ENCODE measurements at places on chromosomes 4 and X.

GRCh38 chr4:89277412-89277811 is 30.2 kb downstream of the GPRIN3 start:
- no peak for DNase-seq

- no peak for DNase-seq
Observed at GRCh38 chrX:11532291-11533078, 133.2 kb downstream of the ARHGAP6 start.

DNA sequence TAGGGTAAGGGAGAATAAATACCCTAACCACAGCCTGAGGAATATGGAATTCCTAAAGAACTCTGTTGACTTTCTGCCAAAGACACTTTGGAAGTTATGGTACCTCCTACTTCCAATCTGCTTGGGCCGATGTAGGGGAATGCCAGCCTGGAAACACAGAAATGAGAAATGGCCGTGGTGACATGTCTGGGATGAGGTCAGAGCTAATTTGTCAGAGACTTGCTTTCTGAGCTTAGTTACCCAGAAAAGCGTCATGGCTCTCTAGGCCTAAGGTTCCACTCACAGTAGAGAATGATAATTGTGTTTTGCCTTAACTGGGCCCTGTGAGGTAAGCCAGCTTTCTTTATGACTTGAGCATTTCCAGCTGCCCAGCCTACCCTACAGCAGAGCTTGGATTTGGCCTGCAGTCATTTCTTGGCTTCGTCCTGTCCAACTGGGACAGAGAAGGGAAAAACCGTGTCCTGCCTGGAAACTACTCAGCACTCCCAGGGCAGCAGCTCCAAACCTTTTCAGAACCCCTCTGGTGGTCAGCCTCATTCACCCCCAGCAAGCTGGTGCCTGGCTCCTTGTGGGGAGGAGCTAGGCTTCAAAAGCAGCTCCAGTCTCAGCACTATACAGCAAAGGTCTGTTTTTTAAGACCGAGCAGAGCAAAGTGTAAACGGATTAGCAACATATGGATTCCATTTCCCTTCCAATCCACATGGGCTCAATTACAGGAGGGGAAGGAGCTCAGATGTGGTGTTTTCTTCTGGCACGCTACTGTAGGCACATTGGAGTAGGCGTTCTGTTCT is 92.3 kb downstream of the RLIM start:
- DNase-seq, result no peak

- no peak for DNase-seq
Observed at GRCh38 chr4:177461606-177462005, 19.4 kb upstream of the AGA start.

- DNase-seq, result no peak
Observed at GRCh38 chr4:59608466-59608865, 1591.7 kb upstream of the ADGRL3 start.

- DNase-seq, result no peak
Observed at GRCh38 chr4:177041356-177041755, 248.6 kb upstream of the VEGFC start.

Data from activated CD8-positive, alpha-beta memory T cell treated with anti-CD3 and anti-CD28 coated beads for 48 hours (primary cell).